Putamen (tissue), 1 donor: ENCODE measurements at places on chromosomes 3 and 15.

- no peak for DNase-seq
These were observed 233.1 kb upstream of the DPPA4 start for GRCh38 chr3:109570408-109570807.

- DNase-seq = no peak
These were observed 62.3 kb downstream of the TMEM39A start for GRCh38 chr3:119401069-119401468.

GRCh38 chr15:67321352-67321751 is 66.8 kb downstream of the IQCH start:
- no peak for DNase-seq

GRCh38 chr3:168974617-168975403 is 688.7 kb downstream of the MECOM start:
- no peak for DNase-seq

DNA sequence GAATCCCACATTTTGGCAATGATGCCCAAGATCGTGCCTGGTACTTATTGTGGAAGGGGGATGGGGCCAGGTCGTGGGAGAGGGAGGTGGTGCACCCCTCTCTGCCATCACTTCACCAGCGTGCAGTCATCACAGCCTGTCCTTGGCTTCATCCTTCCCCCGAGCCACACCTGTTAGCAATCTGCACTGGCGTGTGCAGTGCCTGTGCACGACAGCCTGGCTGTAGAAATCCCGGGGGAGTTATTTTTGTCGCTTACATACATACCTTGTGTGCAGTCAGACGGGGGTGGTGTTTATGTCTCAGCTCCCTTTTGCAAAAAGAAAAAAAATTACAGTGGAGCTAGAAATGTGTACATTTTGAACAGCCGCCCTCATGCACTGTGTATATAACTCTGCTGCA is 216.0 kb downstream of the TLE3 start:
- peak; percentile 43 for DNase-seq

DNA sequence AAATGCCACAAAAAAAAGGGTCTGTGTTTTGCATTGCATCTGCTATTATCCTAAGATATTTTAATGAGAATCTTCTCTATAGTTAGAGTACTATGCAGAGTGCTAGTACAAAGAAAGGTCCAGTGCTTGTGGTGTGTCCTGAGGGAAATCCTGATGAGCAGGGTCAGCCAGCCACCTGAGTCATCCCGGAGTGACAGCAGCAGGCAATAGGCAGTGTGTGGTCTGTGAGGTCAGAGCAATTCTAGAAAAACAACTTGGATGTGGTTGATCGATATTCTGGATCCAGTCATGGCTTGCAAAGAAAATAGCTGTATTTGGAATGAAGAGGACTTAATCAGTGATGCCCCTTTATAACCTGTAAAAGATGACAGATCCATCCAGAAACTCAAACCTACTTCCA is 119.2 kb downstream of the CTNNB1 start:
- no peak for DNase-seq

GRCh38 chr15:55789066-55789660 is 46.2 kb upstream of the PRTG start:
- DNase-seq = no peak

DNA sequence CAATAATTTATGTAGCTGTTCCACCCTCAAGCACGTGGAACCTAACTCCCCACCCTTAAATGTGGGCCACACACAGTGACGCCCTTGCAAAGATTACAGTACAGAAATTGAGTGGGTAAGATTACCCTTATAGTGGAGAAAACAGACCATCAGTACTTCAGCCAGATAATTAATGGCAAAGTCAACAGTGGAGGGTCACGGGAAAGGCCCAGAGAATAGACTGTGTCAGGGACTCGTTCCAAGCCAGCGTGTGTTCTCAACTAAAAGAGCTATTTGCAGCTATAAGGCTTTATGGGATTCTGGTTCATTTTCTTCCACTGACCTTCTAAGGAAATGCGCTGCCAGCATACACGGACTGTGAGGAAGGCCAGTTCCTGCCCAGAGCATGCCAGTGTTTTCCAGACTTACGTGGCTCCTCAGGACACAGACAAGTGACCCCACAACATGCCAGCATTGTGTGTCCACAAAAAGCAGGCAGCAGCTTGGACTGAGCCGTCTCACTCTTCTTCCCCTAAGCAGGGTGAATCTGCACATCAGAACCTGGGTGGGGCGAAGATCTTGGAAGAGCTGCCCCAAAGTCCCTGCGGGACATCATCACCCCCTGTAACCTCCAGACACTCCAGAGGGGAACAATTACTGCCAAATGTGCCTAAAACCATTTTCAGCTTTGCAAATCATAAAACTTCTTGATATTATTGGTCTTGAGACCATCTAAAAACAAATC is 428.5 kb downstream of the OCA2 start:
- DNase-seq = no peak

- DNase-seq = no peak
These were observed 479.6 kb upstream of the ZNF717 start for GRCh38 chr3:76264911-76265310.

- no peak for DNase-seq
These were observed 105.9 kb upstream of the MLF1 start for GRCh38 chr3:158465074-158465473.

- no peak for DNase-seq
These were observed 194.2 kb downstream of the EBLN2 start for GRCh38 chr3:73255609-73256029.

DNA sequence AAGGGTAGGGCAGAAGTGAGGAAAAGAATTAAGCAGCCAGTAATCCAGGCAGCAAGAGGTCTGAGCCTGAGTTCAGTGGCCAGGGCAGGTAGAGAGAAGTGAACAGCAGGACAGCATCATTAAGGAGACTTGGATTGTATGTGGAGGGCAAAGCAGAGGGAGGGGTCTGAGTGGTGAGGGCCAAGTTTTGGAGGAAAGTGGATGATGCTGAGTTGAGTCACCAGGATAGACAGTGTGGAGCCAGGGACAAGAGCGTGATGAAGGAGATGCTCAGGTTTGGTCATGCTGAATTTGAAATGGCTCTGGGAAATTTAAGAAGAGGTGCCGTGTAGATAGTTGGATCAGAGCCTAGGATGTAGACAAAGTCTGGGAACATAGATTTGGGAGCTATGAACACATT is 93.1 kb downstream of the ARHGEF26 start:
- no peak for DNase-seq

DNA sequence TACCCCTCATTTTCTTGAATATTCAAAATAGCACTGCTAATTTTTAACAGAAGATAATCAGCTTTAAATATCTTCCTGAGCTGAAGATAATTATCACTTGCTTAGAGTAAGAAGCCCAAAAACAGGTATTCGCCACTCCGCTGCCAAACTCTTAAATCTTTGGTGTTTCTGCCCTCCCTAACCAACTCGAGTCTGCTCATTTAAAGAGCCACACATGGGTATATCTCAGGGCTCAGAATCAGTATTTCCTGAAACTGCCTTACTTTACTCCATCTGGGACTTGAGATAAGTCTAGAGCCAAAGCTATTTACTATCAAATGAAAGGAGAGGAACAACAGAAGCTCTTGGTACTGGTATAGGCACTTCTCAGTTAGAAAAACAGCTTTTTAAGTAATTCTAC is 10.8 kb downstream of the PDCD10 start:
- DNase-seq = no peak

DNA sequence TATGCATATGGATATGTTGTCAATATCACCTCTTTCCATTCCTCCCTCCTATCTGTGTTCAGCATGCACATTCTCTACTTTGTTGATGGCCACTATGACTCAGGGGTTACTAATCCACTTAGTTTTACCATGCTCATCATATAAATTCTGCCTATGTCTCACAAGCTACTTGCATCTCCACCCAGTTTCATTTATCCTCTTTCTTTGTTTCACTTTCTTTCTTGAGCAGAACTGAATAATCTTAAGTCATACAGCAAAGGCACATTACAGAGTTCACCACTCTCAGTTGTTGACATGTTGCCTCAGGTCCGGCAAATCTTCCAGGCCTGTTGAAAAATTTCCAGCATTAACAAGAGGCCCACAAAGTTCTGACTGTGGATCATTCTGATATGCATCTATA is 71.5 kb downstream of the SSR3 start:
- no peak for DNase-seq

- no peak for DNase-seq
These were observed 3.3 kb upstream of the RAB8B start for GRCh38 chr15:63186065-63186464.

DNA sequence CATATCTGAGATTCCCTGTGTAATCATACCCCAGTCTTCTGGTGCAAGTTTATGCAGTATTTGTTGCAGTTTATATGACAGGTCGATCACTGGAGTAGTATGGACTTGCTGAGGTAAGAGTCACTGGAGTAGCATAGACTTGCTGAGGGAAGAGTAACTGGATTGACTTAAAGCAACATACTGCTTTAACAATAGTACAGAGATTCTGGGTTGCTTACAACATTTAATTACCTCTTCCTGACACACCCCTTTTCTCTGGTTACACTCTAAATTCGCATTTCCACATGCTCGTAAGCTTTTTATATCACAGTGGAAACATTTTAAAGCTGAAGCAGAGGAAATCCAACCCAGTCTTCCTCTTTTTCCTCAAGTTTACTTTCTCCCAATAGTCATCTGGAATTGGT is 11.8 kb downstream of the AAGAB start:
- no peak for DNase-seq

DNA sequence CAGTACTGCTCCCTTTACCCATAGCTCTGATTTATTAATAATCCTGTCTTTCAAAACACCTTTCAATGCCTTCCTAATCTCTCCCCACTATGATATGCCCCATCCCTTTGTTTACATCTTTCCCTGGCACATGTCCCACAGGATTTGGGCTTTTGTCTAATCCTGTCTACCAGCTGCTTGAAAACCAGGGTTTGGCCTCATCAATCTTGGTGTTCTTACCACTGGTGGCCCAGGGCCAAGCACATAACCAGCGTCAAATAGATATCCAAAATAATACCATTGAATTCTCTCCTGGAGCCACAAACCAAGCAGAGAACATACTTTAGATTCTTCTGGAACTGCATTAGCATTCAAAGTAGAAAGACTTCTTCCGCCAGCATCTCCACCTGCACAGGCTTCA is 104.8 kb upstream of the PPP2R3A start:
- no peak for DNase-seq

DNA sequence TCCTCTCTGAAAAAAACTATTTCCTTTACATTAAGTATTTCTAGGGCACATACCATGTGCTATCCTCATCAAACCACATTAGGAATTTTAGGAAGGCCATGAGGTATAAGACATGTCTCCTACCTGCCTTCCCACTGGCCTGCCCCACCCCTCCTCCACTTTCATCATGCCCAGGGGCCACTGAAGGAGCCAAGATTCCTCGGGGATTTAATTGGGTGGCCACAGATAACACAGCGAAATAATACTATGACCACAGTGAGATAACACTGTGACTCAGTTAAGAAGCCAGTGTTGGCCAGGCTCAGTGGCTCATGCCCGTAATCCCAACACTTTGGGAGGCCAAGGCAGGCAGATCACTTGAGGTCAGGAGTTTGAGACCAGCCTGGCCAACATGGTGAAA is 9.8 kb upstream of the BMF start:
- DNase-seq = no peak

DNA sequence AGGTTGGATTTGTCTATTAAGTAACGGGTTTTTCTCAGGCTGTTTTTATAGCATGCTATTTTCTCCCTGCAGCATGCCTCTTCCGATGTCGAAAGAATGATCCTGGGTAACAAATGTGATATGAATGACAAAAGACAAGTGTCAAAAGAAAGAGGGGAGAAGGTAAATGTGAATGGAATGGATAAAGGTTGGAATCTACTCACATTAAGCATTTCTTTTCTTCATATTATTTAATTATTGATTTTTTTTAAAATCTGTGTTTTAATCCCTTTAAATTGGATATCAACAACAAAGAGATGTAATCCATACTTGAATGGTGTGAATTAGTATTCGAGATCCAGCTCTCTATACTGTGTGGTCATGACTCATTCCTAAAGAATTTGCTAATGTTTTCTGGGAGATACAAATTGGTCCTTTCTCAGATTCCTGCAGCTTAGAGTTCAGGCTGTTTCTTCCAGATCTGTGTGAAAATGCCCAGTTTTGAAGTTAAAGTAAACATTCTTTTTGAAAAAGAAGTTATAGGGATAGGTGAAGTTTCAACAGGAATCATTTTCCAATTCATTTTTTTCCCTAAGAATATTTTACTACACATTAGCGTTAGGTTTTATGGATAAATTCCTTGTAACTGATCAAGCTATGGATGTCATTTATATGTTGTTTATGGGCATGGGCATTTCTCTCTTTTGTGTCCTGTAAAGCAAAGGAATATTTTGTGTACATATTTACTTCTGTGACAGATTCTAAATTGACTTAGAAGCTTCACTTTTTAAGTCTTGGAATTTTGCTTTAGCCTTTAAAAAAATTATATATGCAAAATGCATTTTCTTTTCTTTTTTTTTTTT is 20.8 kb upstream of the APH1B start:
- no peak for DNase-seq

DNA sequence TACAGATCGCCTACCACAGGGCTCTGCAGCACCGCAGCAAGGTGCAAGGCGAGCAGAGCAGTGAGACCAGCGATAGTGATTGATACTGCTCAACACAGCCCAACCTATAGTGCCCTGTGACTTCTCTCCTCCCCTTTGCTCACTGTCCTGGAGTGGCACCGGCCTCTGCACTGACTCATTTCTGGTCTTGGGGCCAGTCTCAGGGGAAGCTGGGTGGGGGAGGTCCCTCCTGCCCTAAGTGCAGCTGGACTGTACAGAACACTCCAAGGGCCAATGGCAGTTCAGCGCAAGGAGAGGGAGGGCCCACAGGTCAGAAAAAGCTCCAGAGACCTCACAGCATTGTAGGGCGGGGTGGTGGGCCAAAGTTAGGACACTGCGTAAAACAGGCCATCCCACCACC is 2.5 kb upstream of the OGG1 start:
- no peak for DNase-seq

DNA sequence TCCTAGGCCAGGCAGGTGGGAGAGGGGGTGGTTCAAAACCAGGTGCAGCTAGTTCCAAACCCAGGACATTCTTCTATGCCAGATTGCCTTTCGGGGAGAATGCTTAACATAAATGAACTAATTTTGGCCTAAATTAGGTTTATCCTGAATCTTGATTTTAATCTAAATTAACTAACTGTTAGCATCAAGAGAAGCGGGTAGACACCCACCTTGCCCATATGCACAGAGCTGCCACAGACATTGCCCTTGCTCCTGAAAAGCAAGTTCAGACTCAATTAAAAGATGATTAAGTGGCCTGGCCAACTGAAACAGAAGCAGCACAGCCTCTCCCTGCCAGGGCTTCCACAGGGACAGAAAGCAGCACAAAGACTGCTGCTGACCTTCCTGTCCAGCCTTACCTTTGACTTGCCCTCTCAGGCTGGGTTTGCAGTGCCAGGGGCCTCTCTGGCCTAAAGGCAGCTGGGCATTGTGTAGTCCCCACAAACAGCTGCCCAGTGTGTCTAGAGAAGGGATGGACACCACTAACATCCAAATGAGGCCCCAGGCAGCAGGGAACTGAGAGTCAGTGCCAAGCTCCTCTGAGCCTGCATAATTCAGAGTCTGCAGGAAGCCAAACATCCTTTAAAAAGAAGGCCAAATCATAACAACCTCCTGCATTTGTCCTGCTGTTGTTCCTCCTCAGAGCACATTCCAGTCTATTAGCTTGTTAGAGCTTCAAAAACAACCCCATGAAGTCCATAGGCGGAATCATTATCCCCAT is 15.4 kb upstream of the OXTR start:
- no peak for DNase-seq

GRCh38 chr3:118974356-118975097 is 60.1 kb downstream of the IGSF11 start:
- no peak for DNase-seq

GRCh38 chr3:39550354-39551051 is 83.0 kb downstream of the MOBP start:
- DNase-seq = no peak
